ENCODE measurements at places on chromosomes 1 and 21.

DNA sequence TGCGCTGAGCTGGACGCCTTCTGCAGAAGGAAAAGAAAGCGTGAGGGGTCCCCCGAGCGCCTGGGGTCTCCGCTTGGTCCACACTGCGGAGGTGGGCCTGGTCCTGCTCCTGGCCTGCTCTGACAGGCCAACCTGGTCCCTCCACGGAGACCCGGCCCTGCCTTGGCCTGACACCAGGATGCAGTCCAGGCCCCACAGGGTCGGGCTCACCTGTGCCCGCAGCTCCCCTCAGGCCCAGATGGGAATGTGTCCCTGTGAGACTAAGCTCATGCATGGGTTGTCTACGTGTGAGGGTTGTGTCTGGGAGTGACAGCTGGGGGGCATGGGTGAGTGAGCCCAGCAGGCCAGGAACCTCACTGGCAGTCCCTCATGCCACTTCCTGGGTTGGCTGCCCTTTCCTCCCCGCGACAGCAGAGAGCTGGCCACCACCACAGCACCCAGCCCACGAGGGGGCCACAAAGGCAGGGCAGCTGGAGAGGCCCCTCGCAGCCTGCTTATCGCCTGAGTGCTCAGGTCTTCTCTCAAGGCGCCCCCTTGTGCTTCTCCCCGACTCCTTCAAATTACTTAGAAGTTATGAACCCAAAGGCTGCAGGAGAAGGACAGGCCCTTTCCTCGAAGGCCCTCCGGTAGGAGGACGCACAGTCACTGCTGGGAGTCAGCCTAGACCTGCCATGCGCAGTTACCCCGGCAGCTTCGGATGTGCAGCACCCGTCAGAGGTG, 41.1 kb downstream of the SLC45A1 start:
- DNase-seq = no peak

DNA sequence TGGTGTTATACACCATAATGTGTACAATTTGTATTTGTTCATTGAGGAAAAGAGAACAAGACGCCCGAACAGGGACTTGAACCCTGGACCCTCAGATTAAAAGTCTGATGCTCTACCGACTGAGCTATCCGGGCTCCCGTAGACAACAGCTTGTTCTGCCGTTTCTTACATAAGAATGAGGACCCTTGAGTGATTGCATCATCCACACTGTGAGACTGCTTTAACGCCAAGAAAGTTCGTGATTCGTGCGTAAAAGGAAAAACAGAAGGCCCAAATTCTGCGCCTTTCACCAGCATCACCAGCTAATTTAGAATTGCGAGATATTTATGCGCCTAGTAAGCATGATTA, 9.3 kb upstream of the MDM4 start:
- peak; percentile 54 for DNase-seq

- DNase-seq = no peak
These were observed 27.0 kb upstream of the TMEM39B start for GRCh38 chr1:32045772-32046171.

- DNase-seq = no peak
These were observed 26.8 kb downstream of the IFFO2 start for GRCh38 chr1:18929686-18930085.

- no peak for DNase-seq
These were observed 141.1 kb downstream of the DISP1 start for GRCh38 chr1:222955964-222956363.

- DNase-seq = no peak
These were observed 30.2 kb downstream of the TRAF5 start for GRCh38 chr1:211356723-211357407.

- no peak for DNase-seq
These were observed 172.2 kb upstream of the ETV3 start for GRCh38 chr1:157310401-157310800.

- DNase-seq = no peak
These were observed 25.5 kb downstream of the MAN1C1 start for GRCh38 chr1:25641931-25642573.

DNA sequence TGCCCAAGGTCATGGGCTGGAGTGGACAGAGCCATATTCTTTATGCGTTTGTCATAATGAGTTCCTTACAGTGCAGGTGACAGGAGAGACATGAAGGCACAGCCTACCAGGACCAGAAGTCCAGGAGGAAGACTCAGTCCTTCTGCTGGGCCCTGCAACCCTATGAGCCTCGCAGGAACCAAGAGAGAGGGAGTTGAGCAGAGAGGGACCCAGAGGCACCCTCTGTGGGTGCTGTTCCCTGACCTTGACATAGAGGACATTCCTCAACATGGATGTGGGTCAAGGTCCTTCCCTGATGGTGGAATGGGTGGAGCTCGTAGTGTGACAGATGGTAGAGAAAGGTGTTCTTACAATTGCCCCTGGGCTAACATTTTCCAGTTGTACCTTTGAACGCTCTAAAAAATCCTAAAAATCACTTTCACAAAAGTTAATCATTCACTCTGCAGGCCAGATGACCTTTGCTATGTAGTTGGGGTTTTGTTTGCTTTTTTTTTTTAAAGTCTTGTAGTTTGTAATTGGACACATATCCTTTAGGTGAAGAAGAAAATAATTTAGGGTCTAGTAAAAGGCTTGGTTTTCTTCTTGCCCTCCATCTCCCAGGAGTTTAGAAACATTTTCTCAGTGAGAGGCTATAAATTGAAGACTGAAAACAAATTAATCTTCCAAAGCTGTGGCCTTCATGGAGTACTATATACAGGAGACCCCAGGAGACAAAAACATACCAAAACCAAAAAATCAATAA, 41.9 kb downstream of the MAB21L3 start:
- no peak for DNase-seq

GRCh38 chr1:80988926-80989325, 811.8 kb upstream of the ADGRL2 start:
- no peak for DNase-seq

GRCh38 chr1:226624526-226624925, 76.0 kb downstream of the STUM start:
- DNase-seq = no peak

- DNase-seq = no peak
These were observed 86.2 kb downstream of the KCND3 start for GRCh38 chr1:111903148-111903870.

- DNase-seq = no peak
These were observed 16.3 kb downstream of the STRIP1 start for GRCh38 chr1:110050602-110051261.

GRCh38 chr1:226226601-226227000, 3.1 kb downstream of the MIXL1 start:
- no peak for DNase-seq

DNA sequence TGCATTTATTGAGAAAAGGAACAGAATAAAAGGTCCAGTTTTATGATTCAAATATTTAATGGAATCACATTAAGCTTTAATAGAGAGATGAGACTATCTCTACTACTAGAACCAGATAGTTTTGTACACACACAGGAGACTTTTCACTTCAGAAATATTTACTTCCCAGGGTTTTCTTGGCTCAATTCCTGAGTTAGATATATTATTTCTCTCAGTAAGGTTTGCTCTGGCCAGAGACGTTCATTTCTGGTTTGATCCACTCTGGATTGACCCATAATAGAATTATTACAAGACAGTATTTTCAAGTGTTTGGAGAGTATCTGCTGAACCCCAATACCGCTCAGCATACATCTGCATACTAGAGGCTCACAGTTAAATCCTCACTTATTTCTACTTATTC, 1.3 kb upstream of the RCOR3 start:
- peak; percentile 10 for DNase-seq

GRCh38 chr1:39933956-39934941, 20.7 kb upstream of the MFSD2A start:
- DNase-seq = no peak

DNA sequence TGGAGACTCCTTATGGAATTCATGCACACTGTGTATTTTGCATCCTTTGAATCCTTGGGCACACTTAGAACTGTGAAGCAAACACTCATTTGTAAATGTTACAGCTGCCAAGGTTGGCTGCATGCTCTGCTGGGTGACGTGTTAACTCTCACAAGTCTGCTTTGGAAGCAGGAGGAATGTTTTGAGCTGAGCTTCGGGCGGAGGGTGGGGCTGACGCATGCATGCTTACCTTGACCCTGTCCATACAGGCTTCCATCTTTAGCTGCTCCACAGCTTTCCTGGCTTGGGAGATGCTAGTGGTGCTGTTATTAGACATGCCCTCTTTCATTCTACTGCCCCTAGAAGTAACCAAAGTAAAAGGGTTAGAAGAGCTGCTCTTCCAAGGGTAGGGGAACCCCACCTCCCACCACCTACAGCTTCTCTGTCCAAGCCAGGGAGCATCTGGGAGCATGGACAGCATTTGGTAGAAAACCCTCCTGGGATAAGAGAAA, 66.0 kb downstream of the GNG4 start:
- no peak for DNase-seq

DNA sequence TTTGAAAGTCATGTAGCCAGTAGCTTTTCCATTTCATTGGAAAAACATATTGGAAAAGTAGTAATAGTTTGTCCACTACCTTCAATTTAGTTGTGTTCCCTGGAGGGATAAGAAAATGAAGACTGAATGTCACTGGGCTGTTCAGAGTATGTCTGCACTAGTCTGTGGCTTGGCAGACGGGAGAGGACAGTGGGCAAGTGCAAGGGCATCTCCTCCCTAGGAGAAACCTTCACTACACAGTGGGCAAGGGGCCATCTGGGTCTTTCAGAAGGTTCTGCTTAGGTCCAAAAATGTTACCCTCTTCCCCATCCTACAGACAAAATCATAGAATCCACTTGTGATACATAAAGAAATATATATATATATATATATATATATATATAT, 118.1 kb downstream of the C1orf21 start:
- no peak for DNase-seq

DNA sequence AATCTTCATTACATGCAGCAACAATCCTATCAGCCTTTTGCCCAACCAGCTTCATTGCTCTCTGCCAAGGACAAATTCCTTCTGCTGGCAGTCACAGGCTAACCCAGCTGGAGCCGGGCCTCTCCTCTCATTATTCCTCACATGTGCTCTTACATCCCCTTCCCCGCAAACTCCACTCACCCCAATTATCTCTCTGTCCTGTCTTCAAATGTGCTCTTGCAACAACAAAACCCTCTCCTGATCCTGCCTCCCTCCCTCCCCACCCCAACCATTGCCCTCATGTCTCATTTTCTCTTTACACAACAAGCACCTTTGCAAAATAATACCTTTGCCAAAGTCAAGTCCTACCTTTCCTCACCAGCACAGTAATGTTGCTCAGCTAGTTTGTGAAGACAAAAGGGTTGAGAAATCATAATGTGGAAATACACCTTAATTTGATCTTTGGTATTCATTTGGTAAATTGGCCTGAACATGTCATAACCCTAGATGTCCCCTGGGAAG, 36.0 kb upstream of the DHCR24 start:
- DNase-seq = no peak

DNA sequence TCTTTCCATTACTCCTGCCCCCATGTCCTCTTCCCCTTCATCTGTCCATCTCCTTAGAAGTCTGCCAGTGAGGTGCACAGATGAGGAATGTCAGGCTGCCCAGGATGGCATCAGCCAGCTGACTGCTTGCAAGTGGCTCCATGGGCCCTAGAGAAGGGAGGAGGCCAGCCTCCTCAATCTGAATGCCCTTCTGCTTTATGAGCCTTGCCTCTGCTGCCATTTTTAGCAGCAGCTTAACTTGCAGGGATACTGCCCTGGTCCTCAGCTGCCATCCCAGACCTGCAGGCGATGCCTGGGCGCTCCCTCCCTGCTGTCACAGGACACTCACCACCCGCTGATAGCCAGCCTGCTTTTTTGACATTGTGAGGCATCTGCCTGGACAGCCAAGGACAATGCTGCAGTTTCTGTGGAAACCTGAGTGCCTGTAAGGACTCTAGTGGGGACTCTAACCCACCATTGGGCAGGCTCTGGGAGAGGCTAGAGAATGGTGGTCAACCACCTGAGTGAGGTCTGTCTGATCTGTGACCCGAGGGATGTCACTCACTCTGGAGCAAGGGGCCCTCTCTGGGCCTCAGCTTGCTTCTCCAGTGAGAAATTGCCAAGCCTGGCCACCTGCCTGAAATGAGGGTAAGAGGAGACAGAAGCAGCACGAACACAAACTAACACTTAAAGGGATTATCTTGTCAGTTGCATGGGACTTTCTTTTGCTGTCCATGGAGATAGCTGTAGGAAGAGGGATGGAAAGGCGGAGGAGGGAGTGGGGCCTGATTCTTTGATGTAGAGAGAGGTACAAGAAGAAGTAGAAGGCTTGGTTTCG, 185.0 kb downstream of the MIS18A start:
- no peak for DNase-seq

GRCh38 chr1:11813021-11813420, 7.0 kb downstream of the CLCN6 start:
- DNase-seq = no peak

DNA sequence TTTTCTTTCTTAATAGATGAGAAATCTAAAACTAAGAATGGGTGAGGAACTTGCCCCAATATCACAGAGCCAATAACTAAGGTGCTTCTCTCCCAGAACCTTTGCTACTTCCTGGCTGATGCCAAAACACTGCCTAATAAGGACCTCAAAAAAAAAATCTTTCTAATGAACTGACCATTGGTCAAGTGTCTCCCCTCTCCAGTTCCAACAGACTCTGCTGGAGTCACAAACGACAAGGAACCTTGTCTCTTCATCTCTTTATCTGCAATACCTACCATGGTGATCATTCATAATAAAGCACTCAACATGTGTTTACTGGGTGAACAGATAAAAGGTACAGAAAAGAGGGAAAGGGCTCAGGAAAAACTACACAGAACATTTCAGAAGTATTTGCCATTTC, 197.4 kb downstream of the LTN1 start:
- DNase-seq = no peak

GRCh38 chr1:19000065-19000464, 43.6 kb upstream of the IFFO2 start:
- DNase-seq = no peak

Measured in frontal cortex (tissue), 4 donors.